ENCODE measurements at places on chromosomes 3 and 15.

DNA sequence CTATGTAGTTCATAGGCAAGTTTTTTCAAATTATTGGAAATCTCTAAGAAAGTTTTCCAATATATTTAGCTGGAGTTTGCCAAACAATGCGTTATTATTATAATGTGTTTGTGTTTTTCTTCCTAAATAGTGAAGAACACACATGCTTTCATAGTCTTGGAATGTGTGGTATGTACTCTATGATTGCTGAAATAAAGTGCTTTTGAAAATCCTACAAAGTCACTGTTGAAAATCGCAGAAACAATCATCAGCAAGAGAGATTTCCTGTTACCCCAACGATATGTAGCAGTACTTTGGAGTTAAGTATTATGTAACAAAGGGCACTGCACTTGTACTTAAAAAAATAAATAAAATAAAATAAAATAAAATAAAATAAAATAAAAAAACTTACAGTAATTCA lies 796.2 kb downstream of the NAALADL2 start:
- no peak for DNase-seq

DNA sequence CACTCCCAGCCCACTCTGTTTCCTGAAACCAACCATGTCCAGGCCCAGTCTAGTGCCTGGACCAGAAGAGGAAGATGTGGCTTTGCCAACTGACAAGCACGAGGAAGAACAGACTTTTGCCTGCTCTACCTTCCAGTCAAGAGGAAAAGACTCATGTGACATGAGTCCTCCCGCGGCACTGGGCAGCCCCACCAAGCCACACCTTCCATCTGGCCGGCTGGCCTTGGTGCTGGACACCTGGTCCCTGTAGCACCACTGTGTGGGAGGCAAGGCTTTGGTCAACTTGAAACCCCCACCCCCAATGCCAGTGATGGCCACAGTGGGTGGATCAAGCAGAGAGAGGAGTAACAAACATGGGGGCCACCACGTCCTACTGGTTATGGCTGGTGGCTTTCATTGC lies 12.5 kb downstream of the CHDH start:
- no peak for DNase-seq

DNA sequence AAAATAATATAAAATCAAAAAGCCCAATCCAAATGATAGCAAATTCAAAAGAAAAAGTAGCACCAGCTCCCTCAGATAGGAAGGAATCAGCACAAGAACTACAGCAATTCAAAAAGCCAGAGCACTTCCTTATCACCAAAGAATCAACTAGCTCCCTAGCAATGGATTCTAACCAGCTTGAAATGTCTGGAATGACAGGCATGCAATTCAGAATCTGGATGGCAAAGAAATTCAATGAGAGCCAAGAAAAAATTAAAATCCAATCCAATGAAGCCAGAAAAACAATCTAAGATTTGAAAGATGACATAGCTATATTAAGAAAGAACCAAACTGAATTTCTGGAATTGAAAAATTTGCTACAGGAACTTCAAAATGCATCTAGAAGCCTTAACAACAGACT lies 1334.4 kb upstream of the ALCAM start:
- DNase-seq: no peak

- no peak for DNase-seq
Measured at GRCh38 chr3:58117561-58118181, 93.1 kb downstream of the DNASE1L3 start.

GRCh38 chr3:75983609-75984290 lies 198.4 kb upstream of the ZNF717 start:
- no peak for DNase-seq

- no peak for DNase-seq
Measured at GRCh38 chr3:115961380-115961779, 338.1 kb downstream of the GAP43 start.

- DNase-seq: no peak
Measured at GRCh38 chr3:177567833-177568232, 370.6 kb upstream of the TBL1XR1 start.

DNA sequence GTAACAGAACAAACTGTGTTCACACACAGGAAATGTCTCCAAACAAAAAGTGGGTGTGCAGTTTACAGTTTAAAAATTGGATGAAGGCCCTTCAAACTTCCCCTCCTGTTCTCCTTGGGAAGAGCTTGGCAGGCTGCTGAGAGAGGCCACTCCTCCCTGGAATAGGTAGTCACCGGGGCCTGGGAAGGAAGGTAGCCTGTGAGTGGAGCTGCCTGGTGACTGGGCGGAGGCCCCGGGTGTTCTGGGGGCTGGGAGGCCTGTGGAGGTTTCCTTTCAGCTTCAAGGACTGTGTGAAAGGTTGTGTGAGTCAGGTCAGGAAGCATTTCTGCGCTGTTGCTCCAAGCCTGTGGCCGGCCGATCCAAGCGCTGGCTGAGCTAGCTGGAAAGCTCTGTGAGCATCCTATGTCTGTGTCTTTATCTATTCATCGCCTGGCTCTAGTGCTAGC lies 14.1 kb downstream of the SLCO3A1 start:
- peak; percentile 57 for DNase-seq

- DNase-seq: no peak
Measured at GRCh38 chr3:28989646-28990089, 291.2 kb upstream of the RBMS3 start.

- peak; percentile 89 for DNase-seq
Measured at GRCh38 chr3:54870423-54870822, 57.4 kb downstream of the LRTM1 start.

- no peak for DNase-seq
Measured at GRCh38 chr15:27214961-27215360, 244.0 kb downstream of the GABRG3 start.

- no peak for DNase-seq
Measured at GRCh38 chr15:90840954-90841353, 27.4 kb upstream of the FURIN start.

GRCh38 chr3:104933972-104934371 lies 432.7 kb upstream of the ALCAM start:
- no peak for DNase-seq

- DNase-seq: no peak
Measured at GRCh38 chr3:177676947-177677587, 479.8 kb upstream of the TBL1XR1 start.

DNA sequence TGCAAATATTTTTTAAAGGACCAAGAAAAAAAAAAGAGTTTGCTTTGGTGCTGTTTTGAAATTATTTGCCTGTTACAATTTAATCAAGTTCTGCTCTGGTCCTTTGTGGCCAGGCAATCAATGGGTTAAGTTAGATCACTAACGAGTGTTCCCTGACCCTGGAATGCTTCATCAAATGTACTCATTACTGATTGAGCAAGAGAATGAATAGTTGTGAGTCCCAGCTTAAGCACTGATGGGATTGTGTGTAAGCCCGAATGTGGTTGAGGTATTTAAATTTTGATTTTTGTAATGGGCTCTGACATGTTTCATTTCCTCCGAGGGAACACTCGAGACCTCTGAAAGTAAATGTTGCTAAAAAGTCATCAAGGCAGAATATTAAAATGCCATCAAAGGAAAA lies 699.1 kb downstream of the MCTP2 start:
- no peak for DNase-seq

GRCh38 chr3:41131224-41131623 lies 68.1 kb upstream of the CTNNB1 start:
- no peak for DNase-seq

DNA sequence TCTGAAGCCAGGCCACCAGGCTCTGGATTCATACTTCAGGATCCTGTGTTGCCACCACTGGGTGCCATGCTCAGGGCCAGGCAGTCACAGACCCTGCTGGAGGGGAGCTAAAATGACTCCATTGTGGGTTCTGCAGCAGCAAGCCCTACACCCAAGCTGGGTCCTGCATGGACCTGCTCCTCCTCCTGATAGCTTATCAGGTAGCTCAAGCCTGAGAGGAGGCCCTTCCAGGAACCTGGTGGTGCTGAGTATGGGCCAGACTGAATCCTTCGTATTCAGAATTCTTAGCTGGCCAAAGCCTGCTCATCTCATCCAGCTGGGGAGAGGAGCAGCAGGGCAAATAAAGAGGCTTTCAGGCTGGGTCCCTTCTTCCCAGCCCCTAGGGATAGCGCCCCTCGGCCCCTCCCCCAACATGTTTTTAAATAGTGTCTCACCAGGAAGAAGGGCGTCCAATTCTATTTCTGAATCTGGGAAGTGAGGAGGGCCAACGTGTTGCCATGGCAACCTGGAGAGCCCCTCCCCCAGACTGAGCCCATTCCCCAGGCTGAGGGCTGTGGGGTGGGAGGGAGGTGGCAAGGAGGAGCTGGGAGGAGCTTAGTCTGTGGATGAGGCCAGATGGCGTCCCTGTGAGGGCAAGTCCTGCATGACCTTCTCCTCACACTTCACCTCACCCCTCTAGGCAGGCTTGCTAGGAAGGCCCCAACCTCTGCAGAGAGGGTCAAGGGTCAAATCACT lies 11.0 kb upstream of the CAMKV start:
- no peak for DNase-seq

GRCh38 chr15:94206463-94207167 lies 24.7 kb upstream of the MCTP2 start:
- peak; percentile 73 for DNase-seq

DNA sequence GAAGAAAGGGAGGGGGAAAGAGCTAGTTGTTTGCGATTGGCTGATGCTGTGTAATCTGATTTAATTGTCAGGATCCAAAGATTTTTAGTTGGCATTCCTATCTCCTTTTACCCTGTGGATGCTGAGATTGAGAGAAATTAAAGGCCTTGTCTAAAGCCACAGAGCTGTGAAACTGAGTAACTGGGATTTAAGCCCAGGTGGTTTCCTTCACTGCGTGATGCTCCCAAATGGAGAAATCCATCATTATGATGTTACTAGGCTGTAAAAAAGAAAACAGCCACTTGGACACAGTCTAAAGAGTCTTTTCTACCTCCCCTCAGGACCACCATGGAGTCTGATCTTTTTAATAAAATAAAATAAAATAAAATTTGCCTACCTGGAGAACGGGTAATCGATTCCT lies 883.0 kb upstream of the NR2F2 start:
- no peak for DNase-seq

DNA sequence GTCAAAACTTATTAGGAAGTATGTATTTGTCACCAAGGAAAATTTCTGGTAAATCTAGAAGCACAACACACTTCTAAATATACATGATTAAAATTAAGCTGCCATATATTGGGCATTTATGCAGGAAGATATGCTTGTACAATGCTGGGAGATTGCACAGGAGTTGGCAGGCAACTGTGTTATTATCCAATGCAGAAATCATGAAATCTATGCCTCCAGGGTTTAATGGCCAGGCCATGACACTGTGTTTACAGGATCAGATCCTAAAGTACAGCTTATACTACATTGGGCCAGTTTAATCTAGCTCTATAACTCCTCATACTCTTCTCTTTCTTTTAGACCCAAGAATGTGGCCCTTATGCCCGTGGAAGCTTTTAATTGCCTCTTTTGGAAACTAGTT lies 391.4 kb upstream of the DPH6 start:
- no peak for DNase-seq

Measured in AG04450 (cell line).